ENCODE measurements at places on chromosomes 7 and 10.

- no peak for DNase-seq
Measured at GRCh38 chr10:104099941-104100340, 14.3 kb upstream of the COL17A1 start.

DNA sequence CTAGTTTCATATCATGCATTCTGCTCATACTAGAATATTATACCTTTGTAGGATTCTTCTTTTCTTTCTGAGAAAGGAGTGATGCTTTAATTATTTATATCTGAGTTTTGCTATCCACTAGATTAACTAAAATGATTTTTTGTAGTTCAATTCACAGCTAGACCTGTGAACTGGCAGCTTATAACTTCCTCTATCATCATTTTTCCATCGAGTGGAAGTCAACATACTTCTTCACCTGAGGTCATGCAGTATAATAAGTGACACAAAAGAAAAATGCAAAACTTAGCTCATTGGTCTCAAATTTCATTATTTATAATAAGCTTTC lies 8.0 kb downstream of the LRRN3 start:
- no peak for DNase-seq

DNA sequence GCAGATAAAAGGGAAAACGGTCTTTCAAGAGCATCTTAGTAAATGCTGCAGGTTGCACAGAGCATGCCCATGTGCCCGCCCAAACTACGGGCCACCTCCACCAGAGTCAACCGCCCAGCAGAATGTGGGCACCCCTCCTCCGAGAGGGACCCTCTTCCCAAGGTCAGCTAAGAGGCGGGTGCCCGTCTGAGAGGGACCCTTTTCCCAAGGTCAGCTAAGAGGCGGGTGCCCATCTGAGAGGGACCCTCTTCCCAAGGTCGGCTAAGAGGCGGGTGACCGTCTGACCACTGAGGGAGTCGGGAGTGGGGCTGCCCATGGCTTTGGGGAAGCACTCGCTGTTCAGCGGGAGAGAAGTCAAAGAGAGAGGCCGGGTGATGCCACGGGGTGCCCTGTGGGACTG lies 113.1 kb downstream of the PTPRN2 start:
- DNase-seq: no peak

DNA sequence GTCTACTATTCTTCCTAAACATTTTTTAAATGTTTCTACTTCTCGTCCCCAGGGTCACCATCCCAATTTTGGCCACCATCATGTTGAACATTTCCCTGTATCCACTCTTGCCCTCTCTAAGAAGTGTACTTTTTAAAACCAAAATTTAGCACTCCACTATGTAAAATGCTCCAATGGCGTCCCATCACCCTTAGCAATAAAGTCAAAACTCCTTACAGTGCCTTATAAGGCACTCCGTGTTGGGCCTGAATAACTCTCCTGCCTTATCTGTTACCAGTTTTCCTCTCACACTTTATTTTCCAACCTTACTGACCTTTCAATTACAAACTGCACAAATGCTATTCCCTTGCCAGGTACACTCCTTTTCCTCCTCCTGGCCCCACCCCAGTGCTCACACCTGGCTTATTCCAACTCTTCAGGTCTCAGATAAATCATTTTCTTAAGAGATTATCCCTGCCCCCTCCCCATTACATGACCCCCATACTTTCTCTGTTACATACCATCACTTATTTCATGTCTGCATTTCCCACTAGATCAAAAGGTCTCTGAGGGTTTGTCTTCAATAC lies 1.3 kb downstream of the TMEM168 start:
- no peak for DNase-seq

GRCh38 chr7:16396766-16397500 lies 24.4 kb downstream of the CRPPA start:
- DNase-seq: no peak

GRCh38 chr7:66617295-66617694 lies 11.4 kb upstream of the KCTD7 start:
- no peak for DNase-seq

- no peak for DNase-seq
Measured at GRCh38 chr10:10528563-10528910, 489.1 kb upstream of the CELF2 start.

- no peak for DNase-seq
Measured at GRCh38 chr7:8511855-8512254, 78.4 kb downstream of the NXPH1 start.

GRCh38 chr10:7484456-7485243 lies 73.8 kb upstream of the SFMBT2 start:
- no peak for DNase-seq

DNA sequence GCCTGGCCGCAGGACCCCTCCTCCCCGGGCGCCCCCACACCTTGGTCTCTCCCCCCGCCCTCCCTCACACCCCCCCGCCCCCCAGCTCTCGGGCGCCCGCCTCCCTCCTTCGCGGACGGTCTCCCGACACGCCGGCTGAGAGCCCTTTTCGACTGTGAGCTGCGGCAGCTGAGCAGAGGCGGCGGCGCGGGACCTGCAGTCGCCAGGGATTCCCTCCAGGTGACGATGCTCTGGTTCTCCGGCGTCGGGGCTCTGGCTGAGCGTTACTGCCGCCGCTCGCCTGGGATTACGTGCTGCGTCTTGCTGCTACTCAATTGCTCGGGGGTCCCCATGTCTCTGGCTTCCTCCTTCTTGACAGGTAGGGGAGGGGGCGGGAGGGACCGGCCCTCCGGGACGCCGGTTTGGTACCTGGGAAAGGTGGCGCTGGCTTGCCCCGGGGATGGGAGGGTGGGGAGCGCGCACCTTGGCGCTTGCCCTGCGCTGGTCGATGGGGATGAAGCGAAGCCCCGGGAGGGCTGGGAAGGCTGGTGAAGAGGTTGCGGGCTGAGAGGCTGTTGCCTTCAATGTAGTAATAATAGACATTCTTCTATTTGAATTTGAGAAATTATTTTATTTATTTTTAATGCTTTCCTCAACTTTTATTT lies at the start of gene BMPER:
TSS of gene BMPER (plus strand) at position 151 of the 644 bp plus-strand sequence. CDS start at position 226, 75 bp downstream.
- DNase-seq: peak; percentile 81

- no peak for DNase-seq
Measured at GRCh38 chr10:108902619-108903285, 1020.6 kb downstream of the XPNPEP1 start.

GRCh38 chr7:127904670-127904985 lies 126.6 kb downstream of the LRRC4 start:
- DNase-seq: no peak

DNA sequence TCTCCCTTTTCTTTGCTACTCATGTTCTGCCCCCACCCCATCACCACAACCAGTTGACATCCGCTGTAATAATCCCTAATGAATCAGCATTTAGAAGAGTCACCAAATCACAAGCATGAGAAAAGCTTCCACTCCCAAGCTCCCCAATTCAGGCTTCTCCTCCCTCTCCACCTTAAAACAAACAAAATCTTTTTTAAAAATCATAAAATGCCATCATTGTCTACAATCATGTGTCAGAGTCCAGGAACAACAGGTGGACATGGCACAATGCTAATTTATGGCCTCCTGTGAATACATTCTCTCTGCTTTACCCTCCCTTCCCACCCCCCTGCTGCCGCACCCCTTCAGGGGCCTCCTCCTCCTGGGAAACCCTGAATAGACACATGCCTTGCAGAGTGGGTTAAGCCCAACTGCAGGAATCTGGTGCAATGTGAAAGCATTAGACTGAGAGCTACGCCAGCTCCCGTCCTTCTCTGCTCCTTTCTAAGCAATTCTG lies 3.7 kb downstream of the LRRC4 start:
- peak; percentile 62 for DNase-seq

DNA sequence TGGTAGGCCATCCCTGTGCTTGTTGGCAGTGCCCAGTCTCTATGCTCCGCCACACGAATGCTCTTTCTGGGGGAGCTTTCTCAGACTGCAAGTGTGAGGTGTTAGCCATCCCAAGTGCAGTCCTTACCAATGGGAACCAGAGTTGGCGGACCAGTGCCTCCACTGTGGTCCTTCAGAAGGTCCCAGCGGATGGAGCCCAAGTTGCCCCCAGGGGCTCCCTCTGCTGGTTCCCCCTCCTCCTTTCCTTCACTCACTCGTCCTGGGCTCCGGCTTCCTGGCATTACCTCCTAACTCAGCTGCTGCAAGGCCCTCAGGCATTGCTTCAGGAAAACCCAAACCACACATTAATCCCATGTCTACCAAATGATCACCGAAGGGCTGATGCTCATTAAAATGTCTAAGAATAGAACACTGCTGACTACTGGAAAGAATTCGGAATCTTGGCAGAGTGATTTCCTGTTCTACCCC lies 139.8 kb downstream of the CUBN start:
- DNase-seq: no peak

DNA sequence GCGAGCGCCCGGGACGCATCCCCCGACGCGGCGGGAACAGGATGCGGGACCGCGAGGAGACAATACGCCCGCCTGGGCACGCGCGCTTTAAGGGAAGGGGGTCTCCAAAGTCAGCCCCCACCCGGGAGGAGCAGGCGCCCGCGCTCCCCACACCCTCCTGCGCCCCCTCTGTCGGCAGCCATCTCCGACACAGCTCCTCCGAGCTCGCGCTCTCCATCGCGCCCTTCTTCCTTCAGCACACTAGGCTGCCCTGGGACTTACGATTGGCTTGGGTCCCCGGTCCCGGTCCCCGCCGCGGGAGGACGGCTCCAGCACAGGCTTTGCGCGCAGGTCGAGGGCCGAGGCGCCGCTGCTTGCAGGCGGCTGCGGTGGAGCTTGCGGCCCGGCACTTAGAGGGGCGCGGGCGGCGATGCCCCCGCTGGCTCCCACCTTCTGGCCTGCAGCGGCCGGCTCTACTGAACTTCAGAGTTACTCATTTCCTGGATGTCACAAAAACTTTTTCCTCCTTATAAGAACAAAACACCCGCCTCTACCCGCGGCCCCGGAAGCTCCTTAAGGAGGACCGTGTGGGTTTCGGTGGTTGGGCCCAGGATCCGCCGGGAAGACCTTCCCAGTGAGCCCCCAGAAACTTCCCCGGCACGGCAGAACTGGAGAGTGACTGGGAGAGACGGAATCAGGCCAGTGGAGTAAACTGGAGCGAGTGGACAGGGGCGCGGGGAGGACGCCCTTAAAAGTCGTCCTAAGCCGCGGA lies at the start of gene ITPRIP:
TSS of gene ITPRIP (minus strand) at position 481 of the 751 bp plus-strand sequence. CDS start 22,414 bp downstream, outside the sequence.
- peak; percentile 81 for DNase-seq

DNA sequence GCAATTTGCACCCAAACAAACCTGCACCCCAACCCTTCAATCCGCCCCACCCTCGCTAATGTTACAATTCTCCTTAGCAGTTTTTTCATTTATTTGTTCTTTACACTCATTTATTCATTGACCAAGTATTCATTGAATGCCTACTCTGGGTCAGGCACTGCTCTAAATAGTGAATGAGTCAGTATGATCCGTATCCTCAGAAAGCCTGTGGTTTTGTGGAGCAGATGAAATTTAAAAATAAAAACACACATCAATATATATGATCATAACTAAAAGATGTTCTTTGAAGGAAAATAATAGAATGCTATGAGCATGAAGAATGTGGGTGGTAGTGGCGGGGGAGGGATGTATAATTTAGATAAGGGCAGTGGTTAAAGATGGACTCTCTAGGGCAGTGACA lies 13.3 kb downstream of the IFIT5 start:
- DNase-seq: no peak

Measured in ecto neural progenitor cell (in vitro differentiated cells).